ENCODE measurements at places on chromosomes 1 and 21. TPM values are rescaled to one million over a fixed set of nuclear protein-coding genes. Genes with fewer than 3 reads are reported as not detected.

GRCh38 chr21:45154511-45155508, 80.4 kb downstream of the ADARB1 start:
- H3K27me3 ChIP-seq: no peaks in the 10 kb centered on the region
- DNase-seq: no peak
- no peak overlapping the region for H3K4me3 ChIP-seq
- no peak overlapping the region for H3K27ac ChIP-seq

- peaks cover 10% of the 10 kb centered on the region for H3K36me3 ChIP-seq
- H3K27ac ChIP-seq: peak overlapping the region; percentile 72
- DNase-seq: no peak
Observed at GRCh38 chr1:67052741-67053534, 1.0 kb downstream of the SLC35D1 start.

GRCh38 chr1:110465038-110465813, 14.3 kb downstream of the PROK1 start:
- no peaks in the 10 kb centered on the region for H3K27me3 ChIP-seq
- H3K4me1 ChIP-seq: no peaks in the 10 kb centered on the region
- H3K36me3 ChIP-seq: no peaks in the 10 kb centered on the region
- H3K27ac ChIP-seq: no peak overlapping the region
- no peak for DNase-seq
- H3K4me3 ChIP-seq: no peak overlapping the region

- H3K4me1 ChIP-seq: peaks cover 41% of the 10 kb centered on the region
- DNase-seq: no peak
- no peak overlapping the region for H3K27ac ChIP-seq
- H3K4me3 ChIP-seq: no peak overlapping the region
- H3K36me3 ChIP-seq: peaks cover 26% of the 10 kb centered on the region
Observed at GRCh38 chr1:12341667-12342066, 111.8 kb downstream of the VPS13D start.

DNA sequence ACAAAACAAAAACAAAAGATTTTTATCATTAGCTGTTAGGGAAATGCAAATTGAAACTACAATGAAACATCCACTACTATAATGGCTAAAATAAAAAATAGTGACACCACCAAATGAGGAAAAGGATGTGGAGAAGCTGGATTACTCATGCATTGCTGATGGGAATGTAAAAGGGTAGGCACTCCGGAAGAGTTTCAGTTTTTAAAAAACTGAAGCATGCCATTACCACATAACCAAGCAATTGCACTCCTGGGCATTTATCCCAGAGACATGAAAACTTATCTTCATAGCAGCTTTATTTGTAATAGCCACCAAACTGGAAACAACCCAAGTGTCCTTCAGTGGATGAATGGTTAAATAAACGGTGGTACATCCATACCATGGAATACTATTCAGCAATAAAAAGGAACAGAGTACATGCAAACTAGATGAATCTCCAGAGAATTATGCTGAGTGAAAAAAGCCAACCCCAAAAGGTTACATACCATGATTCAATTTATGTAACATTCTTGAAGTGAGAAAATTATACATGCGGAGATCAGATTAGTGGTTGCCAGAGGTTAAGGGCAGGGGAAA, 14.5 kb upstream of the CFAP298 start:
- peaks cover 7% of the 10 kb centered on the region for H3K27me3 ChIP-seq
- no peak for DNase-seq
- peaks cover 4% of the 10 kb centered on the region for H3K4me1 ChIP-seq
- H3K4me3 ChIP-seq: no peak overlapping the region

- H3K36me3 ChIP-seq: no peaks in the 10 kb centered on the region
- peak overlapping the region; percentile 84 for H3K27ac ChIP-seq
- H3K27me3 ChIP-seq: no peaks in the 10 kb centered on the region
- peak; percentile 40 for DNase-seq
Observed at GRCh38 chr1:11807133-11807532, 1.1 kb downstream of the CLCN6 start.

DNA sequence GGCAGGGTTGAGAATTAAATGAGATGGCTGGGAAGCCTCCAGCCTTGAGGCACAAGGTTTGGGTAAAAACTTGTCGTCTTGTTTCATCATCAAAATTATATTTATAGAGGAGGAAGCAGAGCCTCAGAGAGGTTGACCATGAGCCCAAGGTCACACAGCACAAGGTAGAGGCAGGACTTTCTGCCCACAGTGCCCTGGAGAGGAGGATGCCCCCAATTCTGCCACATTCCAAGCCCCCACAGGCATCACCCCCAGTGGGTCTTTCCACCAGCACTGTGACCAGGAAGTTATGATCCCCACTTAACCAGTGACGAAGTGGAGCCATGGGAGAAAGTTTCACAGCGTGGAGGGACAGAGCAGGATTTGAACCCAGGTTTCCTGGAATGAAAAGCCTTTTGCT, 400.0 kb downstream of the MATN1 start:
- H3K27me3 ChIP-seq: peaks cover 5% of the 10 kb centered on the region
- H3K4me3 ChIP-seq: no peak overlapping the region
- DNase-seq: no peak
- H3K36me3 ChIP-seq: no peaks in the 10 kb centered on the region
- H3K4me1 ChIP-seq: peaks cover 3% of the 10 kb centered on the region

- peaks cover 51% of the 10 kb centered on the region for H3K27me3 ChIP-seq
- no peak overlapping the region for H3K27ac ChIP-seq
- no peaks in the 10 kb centered on the region for H3K4me1 ChIP-seq
- peak; percentile 0 for DNase-seq
- no peak overlapping the region for H3K4me3 ChIP-seq
Observed at GRCh38 chr1:38068980-38069340, 22.4 kb upstream of the POU3F1 start.

- no peaks in the 10 kb centered on the region for H3K4me1 ChIP-seq
- no peaks in the 10 kb centered on the region for H3K36me3 ChIP-seq
- no peak overlapping the region for H3K4me3 ChIP-seq
- H3K27me3 ChIP-seq: peaks cover 28% of the 10 kb centered on the region
- no peak overlapping the region for H3K27ac ChIP-seq
Observed at GRCh38 chr1:39892601-39893595, 8.8 kb downstream of the MYCL start.

- no peak for DNase-seq
- peaks cover 70% of the 10 kb centered on the region for H3K4me1 ChIP-seq
- peak overlapping the region; percentile 61 for H3K27ac ChIP-seq
- no peaks in the 10 kb centered on the region for H3K36me3 ChIP-seq
- no peaks in the 10 kb centered on the region for H3K27me3 ChIP-seq
Observed at GRCh38 chr1:91809317-91809716, 76.6 kb downstream of the TGFBR3 start.

DNA sequence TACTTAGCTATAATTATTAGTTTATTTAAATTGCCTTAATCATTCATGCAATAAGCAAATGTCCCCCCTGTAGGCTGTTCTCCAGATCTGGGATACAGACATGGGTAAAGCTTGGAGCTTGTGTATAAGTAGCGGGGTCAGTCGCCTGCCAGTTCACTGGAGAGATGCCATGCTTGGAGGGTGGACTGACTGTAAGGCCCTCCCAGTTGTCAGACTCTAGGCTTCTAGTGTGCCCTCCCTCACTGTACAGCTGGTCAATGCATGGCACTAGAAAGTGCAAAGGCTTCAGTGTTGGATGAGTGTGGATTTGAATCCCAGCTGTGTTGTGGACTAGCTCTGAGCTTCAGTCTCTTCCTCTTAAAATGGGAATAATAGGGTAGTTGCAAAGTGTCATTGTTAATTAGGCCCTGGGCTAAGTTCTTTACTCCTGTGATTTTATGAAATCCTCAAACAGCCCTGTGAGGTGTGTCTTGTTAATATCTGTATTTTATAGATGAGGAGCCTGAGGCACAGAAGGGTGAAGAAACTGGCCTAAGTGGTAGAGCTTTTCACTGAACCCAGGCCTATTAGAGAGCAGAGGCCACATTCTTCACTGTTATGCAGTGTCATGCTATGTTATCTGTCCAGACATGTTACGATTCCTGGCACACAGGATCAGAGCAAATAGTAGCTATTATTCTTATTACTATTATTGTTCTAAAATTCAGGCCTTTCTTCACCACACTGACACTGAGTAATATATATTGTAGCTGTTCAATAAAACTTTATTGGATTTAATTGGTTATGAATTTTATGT, 85.9 kb downstream of the ROR1 start:
- no peak overlapping the region for H3K4me3 ChIP-seq
- no peaks in the 10 kb centered on the region for H3K4me1 ChIP-seq
- DNase-seq: no peak
- peaks cover 9% of the 10 kb centered on the region for H3K27me3 ChIP-seq
- H3K27ac ChIP-seq: no peak overlapping the region

GRCh38 chr21:29334717-29335428, 36.2 kb downstream of the BACH1 start:
- H3K4me1 ChIP-seq: peaks cover 12% of the 10 kb centered on the region
- no peaks in the 10 kb centered on the region for H3K27me3 ChIP-seq
- H3K36me3 ChIP-seq: peaks cover 5% of the 10 kb centered on the region
- no peak overlapping the region for H3K27ac ChIP-seq
- DNase-seq: no peak

DNA sequence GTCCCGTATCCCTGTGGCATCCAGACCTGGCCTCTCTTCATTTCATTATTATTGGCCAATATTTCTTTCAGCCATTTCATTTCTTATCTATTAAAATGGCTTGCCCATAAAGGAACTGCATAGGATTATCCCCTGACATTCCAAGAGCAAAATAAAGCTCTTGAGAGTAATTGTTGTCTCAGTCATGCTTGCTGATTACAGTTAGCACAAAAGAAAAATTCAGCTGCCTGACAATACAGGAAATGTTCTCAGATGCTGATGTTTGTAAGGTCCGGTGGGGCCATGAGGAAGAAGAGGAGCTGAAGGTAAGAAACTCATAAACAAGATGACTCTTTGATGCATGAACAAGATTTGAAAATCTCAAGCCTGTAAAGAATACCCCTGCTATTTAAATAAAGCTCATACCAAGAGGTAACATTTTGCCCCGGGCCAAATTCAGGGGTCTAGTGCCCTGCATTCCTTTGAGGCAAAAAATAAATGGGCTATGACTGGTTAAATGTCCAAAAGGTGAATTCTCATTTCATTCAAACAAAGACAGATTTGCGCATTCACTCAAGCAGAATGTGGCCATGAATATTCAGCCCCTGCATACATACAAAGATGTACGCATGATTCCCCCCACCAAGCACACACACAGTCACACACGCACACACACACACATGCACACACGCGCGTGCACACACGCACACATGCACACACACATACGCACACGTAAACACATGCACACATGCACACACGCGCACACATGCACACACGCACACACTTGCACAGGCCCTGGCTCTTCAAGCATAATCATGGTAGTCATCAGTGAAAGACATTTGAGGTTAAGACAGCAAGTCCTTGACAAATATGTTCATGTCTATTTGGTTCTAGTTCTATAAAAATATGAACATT, 44.8 kb downstream of the KCNJ15 start:
- DNase-seq: no peak
- no peak overlapping the region for H3K4me3 ChIP-seq
- peaks cover 8% of the 10 kb centered on the region for H3K27me3 ChIP-seq
- no peaks in the 10 kb centered on the region for H3K4me1 ChIP-seq
- H3K27ac ChIP-seq: no peak overlapping the region
- H3K36me3 ChIP-seq: no peaks in the 10 kb centered on the region

- H3K27ac ChIP-seq: no peak overlapping the region
- peaks cover 5% of the 10 kb centered on the region for H3K36me3 ChIP-seq
- H3K4me1 ChIP-seq: no peaks in the 10 kb centered on the region
- no peak for DNase-seq
- no peak overlapping the region for H3K4me3 ChIP-seq
Observed at GRCh38 chr1:13628711-13629110, 45.1 kb downstream of the PDPN start.

Gene SERPINC1
- 0.36 TPM for total RNA-seq

Gene FAM78B
- not detected for total RNA-seq

Gene FCRL1
- not detected for total RNA-seq

Gene MEGF6
- 1.6 TPM for total RNA-seq

Gene CFAP126
- not detected for total RNA-seq

Gene RTCA
- 65.2 TPM for total RNA-seq

Gene CA6
- not detected for total RNA-seq

Gene FBLIM1
- not detected for total RNA-seq

Gene HMCN1
- total RNA-seq: 1.1 TPM

Measured in natural killer cell treated with Interleukin-12 subunit alpha and Interleukin-12 subunit beta and Interleukin-15 and Interleukin-18, amount 100 ng/mL, for 72 hours (primary cell).